Amniotic epithelial cell (primary cell): ENCODE measurements at places on chromosomes 12 and 14.

- DNase-seq = no peak
Measured at GRCh38 chr12:19430988-19431387, 8.3 kb upstream of the AEBP2 start.

- peak; percentile 64 for DNase-seq
Measured at GRCh38 chr12:12327802-12328201, 22.2 kb downstream of the MANSC1 start.

GRCh38 chr14:48331421-48331820 lies 656.0 kb upstream of the MDGA2 start:
- DNase-seq = no peak

- DNase-seq = no peak
Measured at GRCh38 chr14:92490239-92490959, 23.2 kb upstream of the RIN3 start.

GRCh38 chr12:73158341-73158740 lies 886.2 kb downstream of the TRHDE start:
- no peak for DNase-seq

DNA sequence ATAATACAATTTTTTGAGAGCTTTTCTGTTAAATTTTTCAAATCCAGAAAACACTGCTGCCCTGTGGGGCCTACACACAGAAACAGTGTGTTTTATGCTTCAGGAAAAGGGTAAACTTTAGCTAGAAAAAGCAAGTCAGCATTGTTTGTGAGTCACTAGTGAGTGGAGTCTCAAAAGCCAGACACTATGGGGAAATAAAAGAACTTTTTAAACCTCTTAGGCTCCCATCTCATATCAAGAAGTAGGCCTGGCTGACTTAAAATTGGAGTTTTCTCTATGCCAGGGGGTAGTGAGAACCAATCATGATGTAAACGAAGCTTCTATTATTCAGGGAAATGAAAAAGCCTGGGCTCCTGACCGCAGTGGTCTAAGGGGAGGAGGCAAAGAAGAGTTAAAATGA lies 12.6 kb downstream of the GPR65 start:
- no peak for DNase-seq

DNA sequence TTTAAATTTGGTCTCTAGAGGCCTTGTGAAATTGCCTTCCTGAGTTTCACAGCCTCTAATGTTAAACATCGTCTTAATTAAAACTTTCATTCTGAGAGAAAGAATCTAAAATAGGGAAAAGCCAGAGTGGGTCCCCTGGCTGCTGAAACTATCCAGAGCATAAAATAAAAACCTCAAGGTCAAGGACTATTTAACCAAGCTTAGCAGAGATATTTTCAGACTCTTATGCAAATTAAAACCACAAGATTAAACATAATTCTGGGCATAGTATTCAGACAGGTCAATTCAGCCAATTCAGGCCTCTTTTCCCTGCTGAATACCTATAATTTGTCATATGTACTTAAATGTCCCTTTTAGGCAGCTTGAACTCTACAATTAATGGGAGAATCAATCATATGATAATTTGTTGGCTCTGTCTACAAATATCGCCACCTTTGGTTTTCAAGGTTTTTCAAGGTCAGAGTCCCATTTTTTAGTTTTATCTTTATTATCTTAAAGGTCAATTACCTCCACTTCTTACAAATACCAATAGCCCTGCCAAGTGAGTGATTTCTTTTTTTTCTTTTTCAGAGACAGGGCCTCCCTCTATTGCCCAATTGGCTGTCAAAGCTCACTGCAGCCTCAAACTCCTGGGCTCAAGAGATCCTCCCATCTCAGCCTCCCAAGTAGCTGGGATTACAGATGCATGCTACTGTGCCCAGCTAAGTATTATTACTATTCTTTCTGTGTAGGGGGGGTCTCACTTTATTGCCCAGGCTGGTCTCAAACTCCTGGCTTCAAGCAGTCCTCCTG lies 257.1 kb downstream of the PHLDA1 start:
- DNase-seq = peak; percentile 67

- no peak for DNase-seq
Measured at GRCh38 chr12:108455706-108456105, 59.4 kb upstream of the FICD start.

- DNase-seq = no peak
Measured at GRCh38 chr14:95143808-95144620, 13.3 kb downstream of the DICER1 start.

DNA sequence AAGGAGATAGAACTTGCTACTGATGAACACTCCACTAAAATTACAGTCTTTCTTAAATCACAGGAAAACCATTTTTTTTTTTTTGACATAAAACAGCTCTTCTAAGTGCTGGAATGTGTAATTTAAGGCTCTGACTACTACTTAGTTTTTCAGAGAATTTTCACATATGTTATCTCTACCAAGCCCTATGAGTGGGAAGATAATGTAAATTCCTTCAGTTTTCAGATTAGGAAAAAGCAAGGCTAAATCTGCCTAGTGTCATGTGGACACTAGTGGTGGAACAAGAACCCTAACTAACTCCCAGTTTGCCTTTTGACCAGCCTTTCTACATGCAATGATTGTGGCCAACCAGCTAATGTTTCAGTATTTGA lies 37.3 kb upstream of the CSRP2 start:
- peak; percentile 68 for DNase-seq

GRCh38 chr12:42325326-42325652 lies 605 bp downstream of the ZCRB1 start:
- DNase-seq = no peak

DNA sequence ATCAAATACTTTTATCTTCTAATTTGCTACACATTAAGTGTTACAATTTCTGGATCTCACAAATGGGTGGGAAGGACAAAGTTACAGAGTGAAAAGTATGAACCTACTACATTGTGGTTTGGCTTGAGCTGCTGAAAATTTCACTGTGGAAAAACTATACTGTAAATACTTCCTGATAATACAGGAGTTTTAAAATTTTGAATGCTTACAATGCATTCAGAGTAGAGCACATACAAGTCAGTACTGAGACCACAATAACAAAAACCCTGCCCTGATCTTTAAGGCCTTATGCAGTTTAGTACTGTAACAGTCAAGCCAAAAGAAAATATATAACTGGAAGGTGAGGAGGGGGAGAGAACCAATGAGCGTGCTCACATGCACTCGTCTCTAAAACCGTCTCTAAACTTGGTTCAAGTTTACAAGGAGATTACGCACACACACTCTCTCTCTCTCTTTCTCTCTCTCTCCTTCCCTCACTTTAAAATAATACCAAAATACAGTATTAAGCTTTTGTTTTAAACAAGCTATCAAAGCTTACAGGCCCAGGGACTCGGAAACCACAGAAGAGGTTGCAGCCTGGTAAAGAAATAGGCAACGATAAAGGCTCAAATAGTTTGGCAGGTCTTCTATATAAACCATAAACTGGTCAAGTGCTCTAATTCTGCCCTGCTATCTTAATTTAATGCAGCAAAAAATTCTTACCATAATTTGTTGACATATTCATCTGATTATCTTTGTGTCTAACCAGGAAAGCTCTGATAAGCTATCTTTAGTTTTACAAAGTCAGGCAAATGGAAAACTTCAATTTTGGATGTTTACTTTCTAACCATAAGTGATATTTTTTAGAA lies 58.0 kb downstream of the ATF7 start:
- peak; percentile 60 for DNase-seq

GRCh38 chr14:104344818-104345620 lies 206.6 kb downstream of the KIF26A start:
- DNase-seq = no peak

GRCh38 chr14:105248368-105249181 lies at the start of gene BTBD6:
Gene BTBD6, plus strand, starts transcription at chr14:105248533. Its CDS starts 179 bp downstream, at chr14:105248712.
- peak; percentile 75 for DNase-seq

DNA sequence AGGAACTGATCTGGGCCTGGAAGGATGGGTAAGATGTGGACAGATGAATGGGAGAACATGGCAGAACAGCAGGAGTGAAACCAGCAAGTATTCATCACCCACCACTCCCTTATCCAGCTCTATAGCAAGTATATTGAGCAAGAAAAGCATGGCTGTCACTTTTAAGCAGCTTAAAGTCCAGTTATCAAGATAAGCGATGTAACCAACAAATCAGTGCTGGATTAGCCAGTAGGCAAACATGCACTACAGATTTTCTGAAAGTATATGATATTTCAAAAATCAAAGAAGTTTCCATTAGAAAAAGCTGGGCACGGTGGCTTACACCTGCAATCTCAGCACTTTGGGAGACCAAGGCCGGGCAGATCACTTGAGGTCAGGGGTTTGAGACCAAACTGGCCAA lies 53.9 kb upstream of the ATP2A2 start:
- DNase-seq = peak; percentile 16

DNA sequence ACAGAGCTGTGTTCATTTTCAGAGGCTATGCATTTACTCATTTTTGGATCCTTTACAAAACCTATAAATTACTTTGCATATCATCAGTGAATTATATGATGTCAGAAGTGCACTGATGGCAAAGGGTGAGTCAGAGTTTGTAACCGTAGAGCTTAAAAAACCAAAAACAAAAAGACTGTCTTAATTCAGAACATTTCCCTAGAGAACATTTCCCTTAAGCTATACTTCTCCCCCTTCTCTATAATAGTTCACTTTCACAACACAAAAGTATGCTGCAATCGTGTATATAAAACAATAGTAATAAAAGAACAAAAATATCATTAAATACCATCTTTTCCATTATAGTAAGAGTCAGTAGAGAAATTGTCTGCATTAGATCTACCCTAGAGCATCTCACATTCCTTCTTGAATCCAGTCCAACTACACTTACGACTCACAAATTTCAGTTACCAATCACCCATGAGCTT lies 934.9 kb downstream of the LRFN5 start:
- DNase-seq = peak; percentile 87

DNA sequence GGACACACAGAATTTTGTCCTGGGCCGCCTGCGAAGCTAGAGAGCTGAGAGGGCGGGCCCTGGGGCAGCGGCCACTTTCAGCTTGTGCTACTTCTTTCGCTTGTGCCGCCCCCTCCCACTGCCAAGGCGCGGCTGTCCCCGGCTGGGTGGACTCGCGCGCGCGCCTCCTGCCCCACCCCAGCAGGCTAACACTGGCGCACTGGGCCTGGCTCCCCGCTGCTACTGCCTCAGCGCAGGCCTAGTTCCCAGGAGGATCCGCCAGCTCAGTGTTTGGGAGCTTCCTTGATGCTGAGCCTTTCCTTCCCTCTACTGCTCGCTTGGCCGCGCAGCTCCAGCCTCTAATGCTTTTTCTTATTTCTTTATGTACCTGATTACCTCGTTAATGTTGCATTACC lies 27.4 kb upstream of the METAP2 start:
- no peak for DNase-seq

GRCh38 chr12:106764220-106764619 lies 10.3 kb upstream of the RIC8B start:
- DNase-seq = no peak

DNA sequence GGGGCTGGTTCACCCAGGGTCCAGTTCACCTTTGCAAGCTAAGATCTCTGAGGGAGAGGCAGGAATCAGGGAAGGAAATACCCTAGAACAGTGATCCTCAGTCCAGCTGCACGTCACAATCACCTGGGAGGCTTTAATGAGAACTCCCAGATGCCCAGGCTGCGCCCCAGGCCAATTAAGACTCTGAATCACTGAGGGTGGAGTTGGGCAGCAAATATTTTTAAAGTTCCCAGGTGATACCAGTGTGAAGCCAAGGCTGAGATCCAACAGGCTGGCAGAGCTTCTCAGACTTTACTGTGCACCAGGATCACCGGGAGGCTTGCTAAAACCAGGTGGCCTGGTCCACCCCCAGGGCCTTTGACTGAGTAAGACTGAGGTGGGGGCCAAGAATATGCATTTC lies 23.8 kb downstream of the MYL2 start:
- DNase-seq = no peak

GRCh38 chr14:32938719-32939253 lies at the start of gene NPAS3:
Gene NPAS3, plus strand, starts transcription at chr14:32938879.
- no peak for DNase-seq

- no peak for DNase-seq
Measured at GRCh38 chr12:3723916-3724805, 28.7 kb downstream of the CRACR2A start.

- DNase-seq = no peak
Measured at GRCh38 chr14:104116288-104116755, 22.1 kb upstream of the KIF26A start.

DNA sequence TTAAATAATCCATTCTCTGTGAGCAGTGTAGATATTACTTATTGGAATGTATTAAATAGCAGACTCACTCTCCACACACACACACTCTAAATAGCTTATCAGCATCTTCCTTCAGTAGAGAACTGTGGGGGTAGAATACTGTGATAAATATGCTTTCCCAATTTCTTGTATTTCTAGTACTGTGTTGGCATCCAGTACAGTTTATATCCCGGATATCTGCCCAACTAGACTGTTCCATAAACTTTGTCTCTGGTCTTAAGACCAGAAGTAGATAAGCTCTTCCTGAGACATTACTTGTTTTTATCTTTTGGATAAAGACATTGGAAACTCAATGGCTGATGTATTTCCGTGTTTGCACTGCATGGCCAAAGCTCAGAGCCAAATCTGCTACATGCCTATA lies 136.2 kb upstream of the PDZRN4 start:
- peak; percentile 74 for DNase-seq

GRCh38 chr12:122363782-122364181 lies 58.7 kb downstream of the CLIP1 start:
- DNase-seq = peak; percentile 45

DNA sequence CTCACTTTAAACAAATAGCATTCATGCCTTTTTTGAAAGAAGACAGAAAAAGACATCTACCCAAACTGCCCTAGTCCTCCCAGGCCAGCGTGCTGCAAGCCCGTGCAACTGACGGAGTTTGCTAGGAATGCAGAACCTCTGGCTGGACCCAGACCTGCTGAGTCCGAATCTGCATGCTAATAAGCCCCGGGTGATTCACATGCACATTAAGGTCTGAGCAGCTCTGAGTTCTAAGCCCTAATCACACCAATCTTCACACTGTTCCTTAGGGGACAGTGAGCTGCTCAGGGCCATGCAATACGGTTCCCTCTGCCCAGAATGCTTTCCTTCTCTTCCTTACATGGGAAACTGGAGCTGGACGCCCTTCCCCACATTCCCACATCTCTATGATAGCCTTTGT lies 25.2 kb downstream of the HAL start:
- DNase-seq = peak; percentile 12

- DNase-seq = no peak
Measured at GRCh38 chr14:61470961-61471293, 149.5 kb downstream of the PRKCH start.

GRCh38 chr14:55336691-55337090 lies 65.5 kb downstream of the FBXO34 start:
- no peak for DNase-seq

DNA sequence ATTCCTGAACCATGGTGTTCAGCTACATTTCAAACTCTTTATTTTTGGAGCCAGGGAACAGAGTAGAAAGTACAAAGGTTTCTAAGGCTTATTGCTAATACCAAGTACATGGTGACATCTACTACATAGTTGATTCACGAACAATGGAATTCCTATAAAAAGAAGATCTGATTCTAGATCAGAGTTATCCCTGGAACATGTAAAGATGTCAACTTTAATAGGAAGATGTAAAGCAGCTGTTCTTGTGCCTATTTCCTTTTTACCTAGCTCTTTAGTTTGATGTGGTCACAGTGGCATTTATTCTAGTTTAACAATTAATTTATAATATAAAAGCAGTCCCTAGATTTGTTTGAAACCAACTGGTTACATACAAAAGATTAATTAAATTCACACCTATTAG lies 99.5 kb downstream of the NUBPL start:
- no peak for DNase-seq

GRCh38 chr14:41521891-41522290 lies 84.8 kb upstream of the LRFN5 start:
- no peak for DNase-seq
